Hematopoietic multipotent progenitor cell treated with erythropoietin and hydrocortisone succinate and interleukin-3 and kit ligand, for 4 days (in vitro differentiated cells): ENCODE measurements at places on chromosomes 5 and 9.

- DNase-seq: no peak
Observed at GRCh38 chr9:115397591-115398312, 279.8 kb upstream of the TNC start.

DNA sequence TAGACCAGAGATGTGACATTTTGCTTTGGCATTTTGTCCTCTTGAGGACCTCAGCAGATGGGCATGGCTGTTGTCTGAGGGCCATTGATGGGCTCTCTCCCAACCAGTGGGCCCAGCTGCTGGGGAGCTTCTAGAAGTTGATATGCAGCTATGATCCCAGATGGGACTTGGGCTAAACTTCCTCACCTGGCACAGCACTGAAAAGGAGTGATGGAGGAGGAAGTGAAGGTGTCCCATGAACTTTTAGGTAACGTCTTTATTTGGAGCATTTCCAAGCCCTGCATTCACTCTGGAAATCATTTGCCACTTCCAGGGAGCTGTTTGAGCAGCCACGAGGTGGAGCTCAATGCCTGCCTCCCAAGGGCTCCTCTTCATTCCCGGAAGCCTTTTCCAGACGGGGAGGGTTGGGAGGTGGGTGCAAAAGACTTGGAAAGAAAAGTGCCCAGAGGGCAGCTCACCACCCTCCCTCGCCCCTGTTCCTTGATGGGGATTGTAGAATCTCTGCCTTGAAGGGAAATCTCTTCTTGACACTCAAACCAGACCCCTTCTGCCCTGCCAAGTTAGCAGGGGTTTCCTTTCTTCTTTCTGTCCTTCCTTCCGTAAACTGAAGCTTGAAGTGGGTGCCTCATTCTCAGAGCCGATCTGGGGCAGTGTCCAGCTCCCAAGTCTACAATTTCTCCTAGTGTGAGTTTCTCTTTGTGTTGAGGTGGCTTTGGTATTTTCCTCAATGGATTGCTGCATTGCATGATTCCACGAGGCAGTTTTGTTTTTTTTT lies 18.1 kb upstream of the NEUROG1 start:
- no peak for DNase-seq

DNA sequence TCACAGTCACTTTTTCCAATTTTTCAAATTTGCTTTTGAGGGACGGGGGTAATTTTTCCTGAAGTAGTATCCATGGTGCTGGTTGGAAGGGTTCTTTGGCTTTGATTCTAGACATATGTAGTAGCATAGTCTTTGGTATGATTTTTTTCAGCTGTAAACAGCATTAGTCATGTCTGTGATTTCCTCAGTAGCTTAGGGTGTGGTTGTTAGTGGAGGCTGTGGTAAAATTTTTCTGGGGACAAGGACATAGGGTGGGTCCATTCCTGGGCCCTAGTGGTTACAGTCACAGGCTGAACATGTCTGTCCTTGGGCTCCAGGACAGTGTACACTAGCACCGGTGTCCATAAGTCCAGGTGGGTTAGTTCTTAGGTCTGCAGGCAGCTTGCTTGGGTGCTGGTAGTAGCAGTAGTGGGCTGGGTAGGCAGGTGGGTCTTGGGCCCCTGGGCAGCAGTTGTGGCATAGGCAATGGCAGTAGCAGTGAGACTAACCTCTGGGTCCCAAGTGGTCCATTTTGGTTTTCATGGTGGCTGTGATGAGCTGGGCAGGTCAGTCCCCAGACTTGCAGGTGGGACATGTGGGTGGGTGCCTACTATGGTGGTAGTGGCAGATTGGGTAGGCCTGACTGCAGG lies 100.0 kb upstream of the CXCL14 start:
- no peak for DNase-seq

DNA sequence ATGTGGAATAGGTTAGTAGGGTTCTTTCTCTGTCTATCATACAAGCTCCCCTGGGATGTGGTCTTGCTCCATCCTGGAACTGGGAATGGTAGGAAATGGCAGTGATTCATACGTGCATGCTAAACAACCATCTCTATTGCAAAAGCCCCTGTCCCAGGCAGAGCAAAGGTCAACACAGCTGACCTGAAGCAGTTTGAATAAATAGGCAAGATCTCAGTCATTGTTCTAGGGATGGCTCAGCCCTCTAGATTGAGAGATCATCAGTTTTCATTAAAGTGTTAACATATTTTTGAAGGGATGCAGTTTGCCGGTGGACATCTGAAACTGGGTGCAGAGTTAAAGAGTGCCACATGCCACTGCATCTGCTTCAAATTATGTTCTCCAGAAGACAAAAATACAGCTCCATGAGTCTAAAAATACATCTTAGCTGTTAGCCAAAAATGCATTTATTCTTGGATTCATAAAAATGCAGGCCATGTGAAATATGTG lies 224.1 kb downstream of the ESM1 start:
- no peak for DNase-seq

GRCh38 chr9:135156525-135157510 lies 69.3 kb downstream of the OLFM1 start:
- DNase-seq: peak; percentile 65
